Suprapubic skin (tissue), 4 donors: ENCODE measurements at places on chromosomes 3 and 15. TPM values are rescaled to one million over a fixed set of nuclear protein-coding genes. Genes with fewer than 3 reads are reported as not detected.

ST3GAL6 gene
- total RNA-seq, result 48.0 TPM

DUOX1 gene
- 87.2 TPM for total RNA-seq

TAGLN3 gene
- total RNA-seq, result 0.60 TPM

IQCF2 gene
- not detected for total RNA-seq

ITPKA gene
- total RNA-seq, result not detected
